ENCODE measurements at places on chromosomes 12 and 14.

- no peak for DNase-seq
Observed at GRCh38 chr14:44767646-44768173, 194.0 kb downstream of the KLHL28 start.

GRCh38 chr14:72701237-72701565 is 192.7 kb downstream of the DPF3 start:
- no peak for DNase-seq

- DNase-seq: no peak
Observed at GRCh38 chr14:41758011-41758665, 151.5 kb downstream of the LRFN5 start.

DNA sequence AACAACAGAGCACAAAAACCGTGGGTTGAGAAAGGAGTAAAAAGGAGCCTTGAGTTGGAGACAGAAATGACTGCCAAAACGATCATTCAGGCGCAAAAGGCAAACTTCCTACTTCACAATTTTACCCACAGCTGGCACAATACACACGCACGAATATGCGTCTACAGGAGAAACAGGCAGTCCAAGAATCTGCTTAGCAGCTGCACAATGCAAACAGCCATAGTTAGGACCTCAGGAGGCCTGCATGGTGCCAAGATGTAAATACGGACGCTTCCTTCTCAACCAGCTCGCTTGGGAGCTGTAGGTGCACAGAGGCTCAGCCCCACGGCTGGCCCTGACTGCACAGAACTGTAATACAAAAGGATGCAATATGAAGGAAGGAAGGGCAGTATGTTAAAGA is 250.1 kb upstream of the CAND1 start:
- DNase-seq: no peak

DNA sequence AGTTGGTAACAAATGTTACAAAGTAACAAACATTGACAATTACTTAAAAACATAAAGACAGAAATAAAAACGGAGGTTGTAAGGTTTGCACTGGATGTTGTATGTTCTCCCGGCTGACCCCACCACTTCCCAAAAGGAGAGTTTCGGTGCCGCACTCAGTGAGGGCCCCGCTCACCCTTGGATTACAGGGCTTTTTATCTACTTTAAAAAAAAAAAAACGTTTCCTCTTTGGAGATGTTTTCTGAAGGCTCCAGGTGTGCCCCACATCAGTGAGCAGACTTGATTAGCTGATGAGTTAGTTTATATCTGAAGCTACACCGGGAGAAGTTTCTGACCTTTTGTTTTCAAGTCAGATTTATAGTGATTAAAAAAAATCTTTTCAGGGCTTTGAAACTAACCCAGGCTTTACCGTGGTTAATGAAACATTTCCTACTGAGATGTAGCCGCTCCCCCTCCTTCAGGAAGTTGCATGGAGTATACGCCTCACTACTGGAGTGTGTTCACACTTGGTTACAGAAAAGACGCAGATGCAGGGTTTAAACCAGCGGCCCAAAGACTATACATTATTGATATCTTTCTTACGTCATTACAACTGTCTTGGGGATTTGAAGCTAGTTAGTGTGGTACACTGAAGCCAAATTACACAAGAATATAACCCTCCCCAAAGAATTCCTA is 38.0 kb upstream of the BCL7A start:
- no peak for DNase-seq

GRCh38 chr14:106694638-106695393 is 1168.4 kb downstream of the TMEM121 start:
- DNase-seq: peak; percentile 68

GRCh38 chr14:79698298-79698711 is 513.0 kb downstream of the DIO2 start:
- DNase-seq: no peak
